Activated CD8-positive, alpha-beta T cell treated with anti-CD3 and anti-CD28 coated beads for 36 hours (primary cell): ENCODE measurements at places on chromosomes 7 and 10. TPM values are rescaled to one million over a fixed set of nuclear protein-coding genes. Genes with fewer than 3 reads are reported as not detected.
A peak's percentile ranks its signal among the peaks of the same experiment; 100 is the strongest.

- H3K36me3 ChIP-seq, result no peaks in the 10 kb centered on the region
- no peaks in the 10 kb centered on the region for H3K4me1 ChIP-seq
- no peaks in the 10 kb centered on the region for H3K27me3 ChIP-seq
- H3K27ac ChIP-seq, result no peak overlapping the region
Observed at GRCh38 chr7:119254742-119255141, 1018.2 kb upstream of the KCND2 start.

DNA sequence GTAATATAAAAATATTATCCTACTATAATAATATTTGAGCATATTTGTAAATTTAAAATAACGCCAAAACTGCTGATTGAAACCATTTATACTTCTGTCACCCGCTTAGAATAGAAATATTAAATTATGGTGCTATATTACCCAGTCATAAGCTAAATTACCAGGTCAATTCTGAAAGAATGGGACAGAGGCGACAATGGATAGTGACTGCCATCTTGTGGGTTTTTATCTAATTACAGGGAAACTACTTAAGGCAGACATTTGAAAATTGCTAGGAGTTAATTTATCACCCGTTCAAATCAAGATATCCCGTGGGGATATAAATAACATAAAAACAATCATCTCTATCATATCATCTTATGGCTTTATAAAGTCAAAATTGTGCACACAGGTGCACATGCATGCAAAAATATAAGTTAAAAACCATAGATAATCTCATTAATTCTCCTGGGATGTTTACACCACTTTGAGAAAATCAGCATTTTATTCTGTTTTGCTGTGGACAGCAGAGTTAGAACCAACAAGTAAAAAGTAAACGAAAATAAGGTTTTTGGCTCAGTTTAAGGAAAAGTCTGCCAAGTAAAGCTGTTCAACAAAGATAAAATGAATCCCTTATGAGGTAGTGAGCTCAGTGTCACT lies 41.3 kb upstream of the HPSE2 start:
- no peak for DNase-seq
- no peaks in the 10 kb centered on the region for H3K36me3 ChIP-seq
- no peak overlapping the region for H3K4me3 ChIP-seq
- H3K27ac ChIP-seq, result no peak overlapping the region

DNA sequence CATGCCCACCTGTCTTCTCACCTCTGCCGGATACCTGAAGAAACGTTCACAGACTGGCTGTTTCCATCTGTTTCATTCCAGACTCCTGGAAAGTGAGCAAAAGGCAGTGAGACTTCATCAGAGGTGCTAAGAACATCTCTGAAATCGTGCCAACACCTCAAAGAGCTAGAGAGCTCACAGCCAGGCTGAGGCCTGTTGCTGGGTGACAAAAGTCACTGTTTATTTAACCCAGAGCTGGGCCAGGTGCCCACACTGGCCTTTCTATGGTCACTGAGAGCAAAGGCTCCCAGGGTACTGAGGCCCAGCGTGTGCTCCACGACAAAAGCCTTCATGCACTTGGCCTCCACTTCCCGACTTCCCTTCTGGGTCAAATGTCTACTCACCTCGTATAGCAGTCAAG lies 3.7 kb upstream of the NANOS1 start:
- no peaks in the 10 kb centered on the region for H3K36me3 ChIP-seq
- no peaks in the 10 kb centered on the region for H3K27me3 ChIP-seq
- H3K4me1 ChIP-seq, result peaks cover 2% of the 10 kb centered on the region
- no peak overlapping the region for H3K27ac ChIP-seq
- no peak overlapping the region for H3K4me3 ChIP-seq

DNA sequence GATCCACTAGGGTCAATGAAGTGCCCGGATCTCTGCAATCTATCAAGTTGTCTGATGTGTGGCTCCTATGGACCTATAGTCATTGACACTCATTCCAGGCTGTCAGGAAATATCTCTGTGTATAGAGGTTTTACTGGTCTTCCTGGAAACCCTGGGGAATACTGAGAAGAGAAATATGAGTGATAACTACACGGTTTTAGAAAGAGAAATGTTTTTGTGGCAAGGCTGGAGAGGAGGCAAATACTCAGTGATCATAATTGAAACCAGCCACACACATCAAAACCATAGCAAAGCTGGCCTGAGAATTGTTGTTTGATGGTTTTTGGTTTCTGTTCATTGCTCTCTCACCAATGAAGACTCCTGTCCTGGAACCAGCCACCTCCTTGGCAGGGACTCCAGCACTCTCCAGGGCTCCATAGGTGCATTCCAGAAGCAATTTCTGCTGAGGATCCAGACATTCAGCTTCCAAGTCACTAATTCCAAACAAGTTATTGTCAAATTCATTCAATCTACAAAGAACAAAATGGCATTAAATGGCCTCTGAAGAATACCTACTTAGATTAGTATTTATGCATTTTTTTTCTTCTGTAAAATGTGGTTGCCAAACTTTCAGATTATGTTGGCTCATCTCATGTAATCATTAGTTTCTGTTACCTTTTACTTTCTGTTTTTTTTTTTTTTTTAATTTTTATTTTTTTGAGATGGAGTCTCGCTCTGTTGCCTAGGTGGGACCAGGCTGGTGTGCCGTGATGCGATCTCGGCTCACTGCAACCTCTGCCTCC lies 108.6 kb upstream of the ABI1 start:
- H3K36me3 ChIP-seq, result peaks cover 8% of the 10 kb centered on the region
- peak overlapping the region; percentile 35 for H3K27ac ChIP-seq
- H3K27me3 ChIP-seq, result no peaks in the 10 kb centered on the region

DNA sequence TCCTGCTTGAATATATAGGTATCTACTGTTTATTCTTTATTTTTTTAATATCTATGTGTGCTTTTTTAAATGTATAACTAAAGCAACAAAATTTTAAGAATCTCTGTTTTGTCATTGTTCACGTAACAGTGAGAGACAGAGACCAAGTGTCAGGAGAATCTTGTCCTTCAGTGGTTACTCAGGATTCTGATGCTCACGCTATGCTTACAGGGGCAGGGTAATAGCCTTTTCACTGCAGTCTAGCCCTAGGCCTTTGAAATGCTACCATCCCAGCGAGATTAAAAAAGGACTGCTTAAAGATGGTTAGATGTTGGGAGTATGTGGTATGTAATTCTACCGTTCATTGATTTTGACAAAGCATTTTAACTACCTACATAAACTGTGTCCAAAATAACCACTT lies 71.6 kb upstream of the EGFR start:
- no peaks in the 10 kb centered on the region for H3K27me3 ChIP-seq
- no peak overlapping the region for H3K4me3 ChIP-seq
- H3K4me1 ChIP-seq, result no peaks in the 10 kb centered on the region
- H3K36me3 ChIP-seq, result no peaks in the 10 kb centered on the region
- no peak for DNase-seq

Gene HOGA1
- total RNA-seq, result not detected

Gene SLC29A4
- total RNA-seq, result 2.9 TPM

Gene TMEM139
- 1.6 TPM for total RNA-seq
